ENCODE measurements at places on chromosomes 7 and 10.

DNA sequence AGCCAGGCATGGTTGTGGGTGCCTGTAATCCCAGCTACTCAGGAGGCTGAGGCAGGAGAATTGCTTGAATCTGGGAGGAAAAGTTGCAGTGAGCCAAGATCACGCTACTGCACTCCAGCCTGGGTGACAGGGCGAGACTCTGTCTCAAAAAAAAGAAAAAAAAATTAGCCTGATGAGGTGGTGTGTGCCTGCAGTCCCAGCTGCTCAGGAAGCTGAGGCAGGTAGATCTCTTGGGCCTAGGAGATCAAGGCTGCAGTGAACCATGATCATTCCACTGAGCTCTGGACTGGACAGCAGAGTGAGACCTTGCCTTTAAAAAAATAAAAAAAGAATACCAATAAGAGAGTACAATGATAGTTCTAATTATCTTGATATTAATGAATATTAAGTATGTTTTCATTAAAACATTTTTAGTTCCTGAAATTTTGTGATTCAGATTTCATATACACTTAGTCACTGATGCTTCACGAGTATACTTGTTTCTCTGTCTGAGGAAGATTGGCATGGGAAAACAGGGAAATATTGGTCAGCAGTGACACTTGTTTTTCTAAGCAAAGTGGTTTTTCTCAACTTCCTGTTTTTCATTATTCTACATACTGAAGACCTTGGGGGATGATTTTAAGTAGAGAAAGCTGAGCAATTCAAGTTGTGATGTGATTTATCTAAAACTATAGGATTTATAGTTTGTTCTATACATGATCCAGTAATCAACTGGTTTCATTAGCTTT is 76.8 kb downstream of the ADK start:
- peak; percentile 75 for DNase-seq

- DNase-seq: no peak
These were observed 156.6 kb upstream of the TRIM24 start for GRCh38 chr7:138303230-138304070.

DNA sequence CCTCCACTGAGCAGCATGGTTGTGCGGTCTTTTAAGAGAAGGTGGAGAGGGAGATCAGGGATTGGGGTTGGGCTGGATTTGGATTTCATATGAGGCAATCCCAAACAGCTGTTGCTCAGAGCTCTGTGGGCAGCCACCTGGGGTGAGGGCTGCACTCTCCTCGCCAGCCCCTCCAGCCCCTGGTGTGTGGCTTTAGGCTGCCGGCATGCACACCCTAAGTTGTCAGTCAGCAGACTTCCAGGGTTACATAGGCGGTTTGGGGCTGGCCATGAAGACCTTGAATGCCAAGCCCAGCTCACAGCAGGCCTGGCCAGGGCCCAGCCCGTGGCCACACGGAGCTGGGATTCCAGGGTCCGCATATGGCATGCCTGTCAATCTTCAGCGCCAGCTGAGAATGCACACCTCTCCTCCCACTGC is 54.8 kb downstream of the ZMIZ1 start:
- DNase-seq: no peak

GRCh38 chr10:87837445-87837844 is 19.4 kb upstream of the ATAD1 start:
- no peak for DNase-seq

GRCh38 chr7:69947998-69948397 is 349.7 kb downstream of the AUTS2 start:
- no peak for DNase-seq

GRCh38 chr7:24911213-24911603 is 68.8 kb downstream of the OSBPL3 start:
- no peak for DNase-seq

DNA sequence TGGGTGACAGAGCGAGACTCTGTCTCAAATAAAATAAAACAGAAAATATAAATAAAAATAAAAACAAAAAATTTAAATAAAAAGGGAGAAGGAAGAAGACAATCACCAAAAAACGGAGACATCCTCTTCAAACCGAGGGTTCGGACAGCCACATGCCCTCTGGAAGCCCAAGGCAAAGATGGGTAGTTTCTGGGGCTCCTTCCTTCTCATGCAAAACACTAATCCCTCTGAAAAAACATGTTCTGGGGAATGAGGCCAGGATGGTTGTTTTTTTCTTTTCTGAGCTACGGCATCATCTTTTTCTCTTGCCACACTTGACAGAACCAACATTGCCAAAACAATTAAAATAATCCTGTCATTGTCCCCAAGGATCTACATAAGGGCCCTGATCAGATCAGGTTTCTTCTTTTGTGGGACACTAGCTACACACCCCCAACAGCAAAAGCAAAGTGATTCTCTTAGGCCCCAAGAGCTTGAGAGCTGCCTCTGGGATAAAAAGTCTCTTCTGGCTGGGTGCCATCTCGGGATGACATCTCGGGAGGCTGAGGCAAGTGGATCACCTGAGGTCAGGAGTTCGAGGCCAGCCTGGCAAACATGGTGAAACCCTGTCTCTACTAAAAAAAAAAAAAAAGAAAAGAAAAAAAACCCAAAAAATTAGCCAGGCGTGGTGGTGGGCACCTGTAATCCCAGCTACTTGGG is 14.2 kb upstream of the POR start:
- no peak for DNase-seq

DNA sequence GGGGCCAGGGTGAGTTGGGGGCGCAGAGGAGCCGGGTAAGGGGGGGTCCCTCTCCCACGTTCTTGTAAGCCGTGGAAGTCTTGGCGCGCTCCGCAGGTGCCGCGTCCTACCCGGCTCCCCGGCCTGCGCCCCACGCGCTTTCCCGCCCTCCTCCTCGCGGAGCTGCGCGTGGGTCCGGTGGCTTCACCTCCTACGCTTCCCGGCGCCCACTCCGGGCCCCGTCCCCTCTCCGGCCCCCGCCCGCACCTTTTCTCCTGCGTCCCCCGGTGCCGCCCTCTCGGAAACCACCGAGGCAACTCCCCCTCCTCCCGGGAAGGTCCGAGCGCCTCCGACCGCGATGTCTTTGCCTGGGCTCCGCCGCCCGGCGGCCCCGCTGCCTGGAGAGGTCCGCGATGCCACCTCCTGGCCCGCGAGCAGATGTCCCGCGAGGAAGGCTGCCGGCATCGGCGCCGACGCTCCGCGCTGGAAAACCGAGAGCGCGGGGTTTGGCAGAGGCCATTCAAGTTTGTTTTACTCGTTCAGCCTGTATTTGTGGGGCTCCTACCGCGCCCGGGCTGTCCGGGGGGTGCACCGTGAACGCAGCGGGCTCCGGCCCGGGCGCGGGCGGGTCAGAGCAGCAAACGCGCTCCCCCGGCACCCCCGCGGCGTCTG is 2.4 kb upstream of the NKX6-2 start:
- peak; percentile 31 for DNase-seq

DNA sequence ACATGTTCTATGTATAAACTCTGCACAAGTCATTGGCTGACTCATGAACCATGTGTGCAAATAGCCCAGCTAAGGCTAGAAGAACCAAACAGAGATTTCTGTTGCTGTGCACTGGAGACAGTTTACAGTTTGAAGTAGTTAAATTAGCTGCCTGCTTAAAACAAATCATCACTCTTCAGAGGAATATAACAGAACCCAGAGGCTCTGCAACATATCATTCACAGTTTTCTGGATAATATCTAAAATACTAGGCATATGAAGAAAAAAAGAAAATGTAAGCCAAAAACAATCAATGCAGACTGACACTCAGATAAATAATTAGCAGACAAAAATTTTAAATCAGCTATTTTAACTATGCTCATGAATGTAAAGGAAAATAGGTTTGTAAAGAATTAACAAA is 23.6 kb upstream of the FAM204A start:
- DNase-seq: no peak

GRCh38 chr10:130559547-130559880 is 423.3 kb downstream of the GLRX3 start:
- no peak for DNase-seq

DNA sequence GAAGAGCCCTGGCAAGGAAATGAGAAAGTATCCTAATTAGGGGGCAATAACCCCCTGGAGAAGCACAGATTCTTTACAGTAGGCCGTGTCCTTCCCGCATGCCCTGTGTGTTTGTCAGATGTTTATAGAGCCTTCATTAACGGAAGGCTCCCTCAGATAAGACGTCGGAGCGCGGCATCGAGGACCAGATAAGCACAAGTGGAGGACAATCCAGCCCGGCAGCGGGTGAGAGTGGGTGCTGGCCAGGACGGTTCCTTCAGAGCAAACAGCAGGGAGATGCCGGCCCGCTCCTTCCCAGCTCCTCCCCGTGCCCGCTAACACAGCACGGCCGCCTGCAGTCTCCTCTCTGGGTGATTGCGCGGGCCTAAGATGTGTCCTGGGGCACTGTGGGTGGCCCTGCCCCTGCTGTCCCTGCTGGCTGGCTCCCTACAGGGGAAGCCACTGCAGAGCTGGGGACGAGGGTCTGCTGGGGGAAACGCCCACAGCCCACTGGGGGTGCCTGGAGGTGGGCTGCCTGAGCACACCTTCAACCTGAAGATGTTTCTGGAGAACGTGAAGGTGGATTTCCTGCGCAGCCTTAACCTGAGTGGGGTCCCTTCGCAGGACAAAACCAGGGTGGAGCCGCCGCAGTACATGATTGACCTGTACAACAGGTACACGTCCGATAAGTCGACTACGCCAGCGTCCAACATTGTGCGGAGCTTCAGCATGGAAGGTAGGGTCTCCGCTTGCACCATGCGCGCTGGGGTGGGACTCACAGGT is at the start of gene GDF2:
Gene GDF2, plus strand, starts transcription at position 155 of the 762 bp plus-strand sequence. Its CDS starts 215 bp downstream, at position 370.
- DNase-seq: no peak

DNA sequence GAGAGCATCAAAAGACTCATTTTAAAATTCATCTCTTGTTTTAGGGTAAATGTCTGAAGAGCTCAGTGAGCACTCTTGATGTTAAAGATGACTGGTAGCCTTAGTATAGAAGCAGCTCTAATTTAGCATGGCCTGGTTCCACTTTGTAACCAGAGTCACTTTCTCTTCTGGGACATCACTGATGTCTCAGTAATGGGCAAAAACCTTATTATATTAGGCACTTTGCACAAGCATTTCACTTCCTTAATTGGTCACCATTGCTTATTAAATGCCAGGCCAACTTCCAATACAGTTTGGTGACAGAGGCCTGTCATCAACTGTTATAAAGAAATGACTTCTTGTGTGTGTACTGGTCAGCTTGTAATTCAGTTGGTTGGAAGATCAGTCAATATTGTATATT is 53.0 kb downstream of the STEAP1B start:
- DNase-seq: no peak

DNA sequence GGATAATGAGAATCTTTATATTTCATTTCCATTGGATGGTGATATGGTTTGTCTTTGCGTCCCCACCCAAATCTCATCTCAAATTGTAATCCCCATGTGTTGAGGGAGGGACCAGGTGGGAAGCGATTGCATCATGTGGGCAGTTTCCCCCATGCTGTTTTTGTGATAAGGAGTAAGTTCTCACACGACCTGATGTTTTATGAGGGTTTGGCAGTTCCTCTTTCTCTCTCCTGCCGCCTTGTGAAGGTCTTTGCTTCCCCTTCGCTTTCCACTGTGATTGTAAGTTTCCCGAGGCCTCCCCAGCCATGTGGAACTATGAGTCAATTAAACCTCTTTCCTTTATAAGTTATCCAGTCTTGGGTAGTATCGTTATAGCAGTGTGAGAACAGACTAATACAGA is 59.4 kb downstream of the MTPN start:
- DNase-seq: no peak

DNA sequence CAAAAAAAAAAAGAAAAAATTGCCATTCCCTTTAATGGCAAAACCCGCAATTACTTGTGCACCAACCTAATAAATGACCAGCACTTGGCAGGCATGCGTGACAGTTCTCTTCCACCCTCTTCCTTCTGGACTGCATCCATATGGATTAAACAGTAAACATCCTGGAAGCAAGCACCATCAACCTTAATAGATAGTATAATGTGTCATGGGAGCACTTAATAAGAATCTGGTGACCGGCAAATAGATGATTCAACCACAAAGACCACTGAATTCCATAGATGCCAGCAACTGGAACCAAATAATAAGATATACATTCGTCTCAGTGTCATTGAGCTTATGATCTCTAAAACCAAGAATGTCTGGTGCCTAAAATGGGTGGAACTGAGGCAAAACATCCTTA is 610.2 kb downstream of the CALN1 start:
- DNase-seq: no peak

DNA sequence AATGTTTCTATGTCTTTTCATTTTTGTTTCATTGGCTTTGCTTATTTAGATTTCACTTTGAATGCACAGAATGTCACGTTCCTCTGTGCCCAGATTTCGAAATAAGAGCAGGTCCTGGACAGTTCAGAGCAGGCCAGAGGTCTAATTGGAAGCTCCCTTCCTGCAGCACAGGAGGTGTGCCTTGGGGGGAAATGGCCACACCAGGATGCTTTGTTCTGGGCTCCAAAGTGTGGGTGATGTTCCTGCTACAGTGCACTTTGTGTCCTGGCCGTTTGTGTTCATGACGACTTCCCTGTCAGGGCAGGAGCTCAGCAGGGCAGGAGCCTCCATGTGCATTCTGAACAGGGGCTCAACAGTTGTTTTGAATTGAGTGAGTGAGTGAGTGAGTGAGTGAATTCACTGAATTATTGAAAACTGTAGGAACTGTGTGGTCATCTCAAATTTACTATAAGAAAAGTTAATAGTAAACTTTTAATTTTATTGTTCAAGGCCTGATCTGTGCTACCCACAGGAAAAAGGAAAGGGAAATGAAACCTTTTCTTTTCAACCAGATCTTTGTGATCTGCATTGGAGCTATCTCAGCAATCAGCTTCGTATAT is 109.5 kb upstream of the GJD4 start:
- DNase-seq: peak; percentile 62

DNA sequence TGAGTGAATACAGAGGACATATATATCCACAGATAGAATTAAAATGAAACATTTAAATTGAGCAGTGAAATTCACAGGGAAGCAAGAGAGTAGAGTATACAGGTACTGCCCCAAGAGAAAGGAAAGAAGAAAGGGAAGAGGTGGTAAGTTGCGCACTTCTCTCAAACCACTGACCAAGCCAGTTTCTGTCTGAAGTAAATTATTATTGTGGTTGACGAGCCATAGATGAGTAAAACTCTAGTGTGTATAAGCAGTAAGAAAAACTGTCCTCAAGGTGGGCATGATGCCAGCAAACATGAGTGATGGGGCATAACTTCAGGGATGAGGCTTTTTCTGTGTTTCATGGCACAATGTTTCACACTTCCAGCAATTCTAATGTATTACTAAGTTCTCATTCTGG is 4.4 kb upstream of the BET1 start:
- DNase-seq: peak; percentile 21

- DNase-seq: no peak
These were observed 222.0 kb downstream of the MAD1L1 start for GRCh38 chr7:2010551-2011265.

GRCh38 chr10:110802551-110803238 is 69.0 kb upstream of the PDCD4 start:
- peak; percentile 85 for DNase-seq

- DNase-seq: no peak
These were observed 25.7 kb upstream of the LMBR1 start for GRCh38 chr7:156918635-156919034.

- peak; percentile 3 for DNase-seq
These were observed 595.9 kb downstream of the DNAJB6 start for GRCh38 chr7:157932498-157933218.

- DNase-seq: no peak
These were observed 99.6 kb upstream of the RELN start for GRCh38 chr7:104089061-104089460.

All from EH (cell line).